Activated T-cell treated with anti-CD3 and anti-CD28 coated beads for 4 hours (primary cell): ENCODE measurements at places on chromosomes 16 and 17.

- DNase-seq, result no peak
Measured at GRCh38 chr17:1203111-1203966, 23.6 kb upstream of the ABR start.

- no peak for DNase-seq
Measured at GRCh38 chr16:87484487-87485331, 8.1 kb downstream of the ZCCHC14 start.

DNA sequence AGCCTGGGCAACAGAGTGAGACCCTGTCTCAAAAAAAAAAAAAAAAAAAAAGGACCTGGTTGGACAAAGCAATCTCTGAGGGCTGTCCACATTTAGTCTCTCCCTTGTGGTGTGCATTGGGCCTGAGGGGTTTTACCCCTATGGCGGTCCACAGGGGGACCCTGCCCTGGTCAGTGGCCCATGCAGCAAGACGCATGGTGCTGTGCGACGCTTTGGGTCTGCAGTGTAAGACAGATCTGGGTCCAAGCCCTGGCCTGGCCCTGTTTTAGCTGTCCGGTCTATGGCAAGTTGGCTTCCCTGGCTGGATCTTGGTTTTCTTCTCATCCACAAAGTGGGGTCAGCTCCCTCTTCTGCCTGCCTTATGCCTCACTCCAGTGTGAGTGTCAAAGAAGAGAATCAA, 123.2 kb upstream of the NLRP1 start:
- DNase-seq, result no peak

DNA sequence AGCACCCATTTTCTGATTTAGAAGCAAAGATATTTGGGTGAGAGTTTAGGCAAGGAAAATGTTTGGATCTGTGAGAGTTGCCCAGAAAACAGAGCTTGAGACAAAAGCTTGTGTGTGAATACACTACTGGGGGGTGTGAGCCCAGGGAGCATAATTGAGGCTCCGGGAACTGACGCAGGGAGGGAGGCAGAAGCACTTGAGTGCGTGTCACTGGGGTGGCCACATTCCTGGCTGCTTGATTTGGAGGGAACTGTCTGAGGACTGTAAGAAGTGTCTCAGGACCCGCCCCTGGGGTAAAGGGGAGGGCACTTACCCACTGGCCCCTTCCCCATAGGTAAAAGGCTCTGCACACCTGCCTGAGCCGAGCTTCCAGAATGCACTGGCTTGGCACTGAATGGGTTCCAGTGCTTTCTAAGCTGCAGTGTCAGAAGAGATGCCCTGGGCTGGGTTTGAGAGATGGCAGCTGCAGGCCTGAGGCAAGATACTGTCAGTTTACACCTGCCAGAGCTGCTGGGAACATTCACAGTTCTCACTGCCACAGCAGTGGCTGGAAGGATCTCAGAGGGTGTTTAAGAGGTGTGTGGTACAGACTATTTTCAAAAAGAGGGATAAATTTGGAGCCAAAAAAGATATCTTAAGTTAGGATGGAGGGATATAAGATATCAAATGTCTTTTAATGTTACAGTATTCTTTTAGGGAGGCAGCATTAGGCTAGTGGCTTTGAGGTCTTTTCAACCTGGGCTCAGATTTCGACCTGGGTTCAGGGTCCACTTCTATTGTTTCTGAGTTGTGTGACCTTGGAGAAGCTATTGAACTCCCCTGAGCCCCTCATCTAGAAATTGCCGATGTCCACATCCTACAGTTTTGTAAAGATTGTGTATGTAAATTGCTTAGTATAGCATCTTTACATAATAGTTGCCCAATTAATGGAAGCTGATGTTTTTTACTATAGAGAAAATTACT, 6.9 kb upstream of the TEX2 start:
- DNase-seq, result no peak

- no peak for DNase-seq
Measured at GRCh38 chr17:49646391-49647255, 31.3 kb downstream of the SPOP start.
